ENCODE measurements at places on chromosomes 5 and 9.

DNA sequence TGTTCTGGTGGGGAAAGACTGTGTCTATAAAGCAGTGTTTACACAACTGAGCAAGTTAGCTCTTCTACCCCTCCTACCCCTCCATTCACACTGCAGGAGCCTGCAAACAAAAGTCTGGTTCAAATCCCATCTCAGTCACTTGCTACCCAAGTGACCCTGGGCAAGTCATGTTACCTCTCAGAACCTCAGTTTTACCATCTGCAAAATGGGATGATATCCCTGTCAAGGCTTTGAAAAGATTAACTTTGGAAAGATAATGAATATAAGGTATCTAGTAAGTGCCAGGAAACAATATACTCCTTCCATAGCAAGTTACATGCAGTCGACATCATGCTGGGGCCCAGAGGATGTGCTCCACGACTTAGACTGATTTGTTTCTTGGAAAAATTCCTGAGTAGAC, 161.5 kb downstream of the SEC61B start:
- DNase-seq: no peak

DNA sequence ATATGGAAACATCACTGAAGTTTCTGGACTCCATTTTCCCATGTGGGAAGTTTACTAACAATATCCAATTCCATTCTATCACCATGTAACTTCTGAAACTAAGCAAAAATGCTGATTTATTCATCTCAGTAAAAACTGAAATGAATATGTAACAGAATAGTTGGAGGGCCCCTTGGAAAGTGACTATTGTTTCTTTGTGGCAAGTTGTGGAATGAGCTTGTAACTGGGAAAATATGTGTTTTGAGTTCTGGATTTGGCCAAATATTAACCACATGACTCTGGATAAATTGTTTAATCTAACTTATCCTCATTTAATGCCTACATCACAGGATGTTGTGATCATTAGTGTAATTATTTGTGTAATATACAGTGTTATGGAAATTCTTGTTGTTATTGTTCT, 619.3 kb downstream of the TLE4 start:
- DNase-seq: no peak

- DNase-seq: no peak
These were observed 267.6 kb upstream of the TNC start for GRCh38 chr9:115385383-115386122.

DNA sequence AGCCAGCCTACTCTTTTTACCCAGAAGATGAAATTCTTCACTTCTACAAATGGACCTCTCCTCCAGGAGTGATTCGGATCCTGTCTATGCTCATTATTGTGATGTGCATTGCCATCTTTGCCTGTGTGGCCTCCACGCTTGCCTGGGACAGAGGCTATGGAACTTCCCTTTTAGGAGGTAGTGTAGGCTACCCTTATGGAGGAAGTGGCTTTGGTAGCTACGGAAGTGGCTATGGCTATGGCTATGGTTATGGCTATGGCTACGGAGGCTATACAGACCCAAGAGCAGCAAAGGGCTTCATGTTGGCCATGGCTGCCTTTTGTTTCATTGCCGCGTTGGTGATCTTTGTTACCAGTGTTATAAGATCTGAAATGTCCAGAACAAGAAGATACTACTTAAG, 16.6 kb downstream of the OCLN start:
- no peak for DNase-seq

GRCh38 chr9:89179895-89180734, 1.5 kb upstream of the SHC3 start:
- no peak for DNase-seq

GRCh38 chr5:56589481-56589860, 225.9 kb upstream of the MAP3K1 start:
- DNase-seq: no peak

- DNase-seq: no peak
These were observed 44.9 kb downstream of the PIK3R1 start for GRCh38 chr5:68260467-68260866.

GRCh38 chr5:1555808-1556731, 32.3 kb upstream of the LPCAT1 start:
- DNase-seq: no peak

GRCh38 chr5:180816608-180817534, 14.3 kb upstream of the MGAT1 start:
- no peak for DNase-seq

- DNase-seq: no peak
These were observed 149.0 kb downstream of the PHF2 start for GRCh38 chr9:93725382-93725781.

DNA sequence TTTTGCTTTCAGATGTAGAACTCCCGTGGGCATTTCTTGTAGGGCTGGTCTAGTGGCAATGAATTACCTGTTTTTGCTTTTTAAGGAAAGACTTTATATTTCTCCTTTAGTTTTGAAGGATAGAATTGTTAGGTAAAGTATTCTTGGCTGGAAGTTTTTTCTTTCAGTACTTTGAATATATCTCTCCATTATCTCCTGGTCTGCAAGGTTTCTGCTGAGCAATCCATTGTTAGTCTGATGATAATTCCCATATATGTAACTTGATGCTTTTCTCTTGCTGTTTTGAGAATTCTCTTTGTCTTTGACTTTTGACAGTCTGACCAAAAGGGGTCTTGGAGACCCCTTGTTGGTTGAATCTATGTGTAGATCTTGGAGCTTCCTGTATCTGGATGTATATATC, 198.1 kb downstream of the TMEM167A start:
- no peak for DNase-seq
